ENCODE measurements at places on chromosomes 2 and 18.

- DNase-seq = no peak
These were observed 30.2 kb downstream of the CD8B2 start for GRCh38 chr2:106517329-106517728.

DNA sequence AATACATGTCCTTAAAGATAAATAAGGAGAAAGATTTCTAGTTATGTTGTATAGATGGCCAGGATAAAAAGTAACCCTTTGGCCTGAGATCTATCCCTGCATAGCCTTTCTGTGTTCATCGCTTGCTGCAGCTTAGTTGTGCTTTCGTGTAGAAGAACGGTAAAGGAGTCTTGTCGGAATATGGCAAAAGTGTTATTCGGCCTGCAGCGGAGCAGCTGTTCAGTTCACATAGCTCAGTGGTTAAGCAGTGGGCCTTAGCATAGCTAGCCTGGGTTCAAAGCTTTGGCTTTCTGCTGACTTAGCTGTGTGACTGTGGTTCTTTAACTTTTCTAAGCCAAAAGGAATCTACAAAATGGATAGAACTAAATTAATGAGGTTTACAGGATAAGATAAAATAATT lies 55.4 kb downstream of the MALT1 start:
- no peak for DNase-seq

- no peak for DNase-seq
These were observed 68.6 kb upstream of the SPOPL start for GRCh38 chr2:138432971-138433370.

DNA sequence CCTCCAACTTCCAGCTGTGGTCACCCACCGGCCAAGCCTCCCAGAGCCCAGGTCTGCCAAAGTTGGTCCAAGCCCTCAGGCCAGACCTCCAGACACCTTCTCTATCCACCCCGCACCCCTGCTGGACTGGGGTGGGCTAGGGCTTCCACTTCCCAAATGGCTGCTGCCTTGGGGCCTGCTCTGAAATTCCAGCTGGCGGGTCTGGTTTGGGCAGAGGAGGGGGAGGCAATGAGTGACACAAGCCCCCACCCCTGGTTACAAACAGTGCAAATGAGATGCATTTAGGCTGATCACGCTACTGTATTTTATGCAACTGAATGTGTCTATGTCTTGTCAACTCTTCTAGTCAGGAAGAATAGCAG lies 14.6 kb downstream of the POU3F3 start:
- DNase-seq = no peak

DNA sequence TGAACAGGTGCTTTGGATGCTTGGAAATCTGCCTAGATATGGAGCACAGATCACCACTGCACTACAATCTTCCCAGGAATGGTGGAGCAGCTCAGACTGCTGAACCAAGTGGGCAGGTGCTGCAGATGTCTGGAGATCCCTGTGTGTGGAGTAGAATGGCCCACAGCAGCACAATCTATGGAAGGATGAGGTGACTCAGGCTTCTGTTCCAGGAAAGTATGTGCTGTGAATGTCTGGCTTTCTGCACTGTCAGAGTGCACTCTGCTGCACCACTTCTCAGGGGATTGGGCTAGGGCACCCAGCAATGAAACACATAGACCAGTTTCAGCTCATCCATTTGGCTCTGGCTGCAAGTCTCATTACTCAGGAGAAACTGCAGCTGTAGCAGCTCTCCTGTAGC lies 865.4 kb upstream of the NXPH2 start:
- no peak for DNase-seq

DNA sequence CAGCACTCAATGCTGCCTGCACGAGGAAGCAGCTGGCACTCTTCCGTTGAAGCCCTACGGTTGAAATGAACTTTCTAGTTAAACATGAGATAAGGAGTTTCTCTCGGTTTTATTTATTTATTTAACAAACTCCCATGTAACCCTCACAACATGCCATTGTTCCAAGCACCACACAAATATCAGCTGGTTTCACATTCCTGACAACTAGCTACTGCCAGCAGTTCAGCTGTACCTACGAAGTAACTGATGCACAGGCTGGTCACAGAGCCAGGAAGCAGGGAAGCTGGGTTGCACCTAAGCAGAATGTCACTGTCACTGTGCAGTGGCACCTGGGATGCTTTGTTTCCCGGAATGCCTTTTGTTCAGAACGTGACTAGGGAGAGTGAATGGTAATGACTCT lies 18.1 kb downstream of the TIMM21 start:
- DNase-seq = no peak

DNA sequence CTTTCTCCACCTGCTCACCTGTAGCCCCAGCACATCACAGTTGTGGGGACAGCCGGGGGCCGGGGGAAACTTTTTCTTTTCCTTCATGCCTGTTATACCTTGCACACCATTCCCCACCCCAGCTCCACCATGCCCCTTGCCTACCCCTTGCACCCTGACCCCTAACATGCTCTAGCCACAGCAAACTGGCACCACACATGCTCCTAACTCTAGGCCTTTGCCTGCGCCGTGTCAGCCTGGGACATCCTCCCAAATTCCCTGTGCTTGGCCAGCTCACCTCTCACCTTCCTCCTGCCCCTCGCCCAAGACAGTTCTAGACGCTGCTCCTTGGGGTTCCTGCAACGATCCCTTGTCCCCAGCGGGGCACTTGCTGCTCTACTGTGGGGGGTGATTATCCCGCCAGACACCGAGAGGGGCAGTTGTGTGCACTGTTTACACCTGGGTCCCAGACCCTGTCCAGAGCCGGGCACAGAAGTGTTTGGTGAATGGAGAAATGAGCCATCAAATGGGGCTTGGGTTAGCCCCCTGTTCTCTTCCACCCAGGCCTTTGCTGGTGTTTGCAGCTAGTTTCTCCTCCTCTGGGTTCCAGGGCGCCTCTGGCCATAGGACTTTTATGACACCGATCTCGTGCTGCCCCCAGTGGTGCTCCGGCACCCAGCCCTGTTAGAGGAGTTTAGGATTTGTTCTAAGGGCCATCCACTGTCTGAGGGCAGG lies 129.8 kb downstream of the CTIF start:
- DNase-seq = no peak

DNA sequence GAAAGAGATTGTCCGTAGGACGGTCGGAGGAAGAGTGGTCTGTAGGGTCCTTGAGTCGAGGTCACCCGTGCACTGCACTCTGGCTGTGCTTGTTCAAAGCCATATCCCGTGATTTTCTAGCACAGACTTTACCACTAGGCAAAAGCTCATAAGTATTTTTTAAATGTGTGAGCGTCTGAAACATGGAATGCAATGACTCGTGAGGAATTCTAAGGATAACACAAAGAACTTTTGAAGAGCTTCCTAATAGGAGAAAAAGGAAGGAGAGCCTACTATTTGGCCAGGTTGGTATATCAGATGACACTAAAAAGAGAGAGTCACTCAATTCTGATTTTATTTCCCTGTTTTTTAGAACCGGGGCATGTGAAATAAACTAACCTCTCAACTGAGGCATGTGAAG lies 68.3 kb downstream of the CD28 start:
- DNase-seq = no peak

GRCh38 chr2:227765788-227766372 lies 20.2 kb downstream of the SCYGR8 start:
- no peak for DNase-seq

GRCh38 chr2:65309699-65310098 lies 82.1 kb downstream of the ACTR2 start:
- DNase-seq = no peak

GRCh38 chr2:46381263-46381849 lies 84.1 kb downstream of the EPAS1 start:
- DNase-seq = peak; percentile 14

DNA sequence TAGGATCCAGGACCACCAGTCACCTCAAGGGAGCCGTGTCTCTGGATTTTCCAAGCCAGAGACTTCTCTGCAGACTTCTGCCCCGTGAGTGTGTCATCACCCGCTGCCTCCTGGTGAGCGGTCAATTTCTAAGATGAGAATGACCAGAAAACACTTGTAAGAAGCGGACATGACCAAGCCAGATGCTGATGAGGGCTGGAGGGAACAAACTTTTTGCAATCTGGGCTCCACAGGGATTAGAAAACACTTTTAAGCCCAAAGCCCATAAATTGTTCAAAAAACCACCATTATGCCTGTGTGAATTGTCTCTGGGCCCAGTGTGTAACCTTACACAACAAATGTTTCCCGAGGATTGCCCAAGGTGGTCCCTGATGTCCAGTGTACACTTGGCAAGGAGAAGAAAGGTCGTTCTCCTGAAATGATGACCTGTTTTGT lies 5.3 kb upstream of the NPPC start:
- no peak for DNase-seq

DNA sequence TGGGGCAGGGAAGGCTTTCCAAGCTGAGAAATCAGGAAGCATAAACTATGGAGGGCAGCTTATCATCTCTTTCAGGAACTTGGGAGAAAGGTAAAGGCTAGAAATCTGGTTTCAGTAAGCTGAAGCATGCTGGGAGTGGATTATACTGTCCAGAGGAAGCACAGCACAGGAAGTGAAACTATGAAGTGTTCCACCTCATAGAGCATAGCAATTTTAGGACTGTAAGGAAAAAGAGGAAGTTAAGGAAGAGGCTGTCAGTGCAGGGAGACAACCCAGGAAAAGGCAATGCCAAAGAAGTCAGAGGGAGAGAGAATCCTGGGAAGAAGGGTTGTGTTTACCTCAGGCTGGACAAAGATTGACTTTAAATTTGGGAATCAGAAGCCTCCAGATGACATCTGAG lies 51.9 kb downstream of the EFEMP1 start:
- DNase-seq = no peak

DNA sequence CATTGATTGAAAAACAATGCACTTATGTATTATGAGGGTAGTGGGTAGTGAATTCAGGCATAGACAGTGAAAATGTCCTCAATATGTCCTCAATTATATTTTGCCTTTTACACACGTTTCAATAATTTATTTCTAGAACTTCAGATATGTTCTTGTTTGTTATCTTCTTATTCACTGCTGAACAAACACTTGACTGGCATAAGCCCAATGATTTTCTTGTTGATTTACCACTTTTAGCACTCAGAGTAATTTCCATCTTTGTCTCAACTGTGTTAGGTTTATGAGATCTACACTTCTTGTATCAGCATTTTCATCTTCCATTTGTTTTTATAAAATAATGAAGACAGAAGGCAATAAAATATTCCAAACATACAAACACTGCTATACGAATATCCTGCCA lies 61.8 kb upstream of the DCC start:
- DNase-seq = no peak

GRCh38 chr2:45469314-45470099 lies 141.6 kb downstream of the SRBD1 start:
- DNase-seq = no peak

- no peak for DNase-seq
These were observed 18.6 kb downstream of the PTCD3 start for GRCh38 chr2:86124683-86125082.

GRCh38 chr2:214069254-214069653 lies 341.6 kb upstream of the VWC2L start:
- no peak for DNase-seq

DNA sequence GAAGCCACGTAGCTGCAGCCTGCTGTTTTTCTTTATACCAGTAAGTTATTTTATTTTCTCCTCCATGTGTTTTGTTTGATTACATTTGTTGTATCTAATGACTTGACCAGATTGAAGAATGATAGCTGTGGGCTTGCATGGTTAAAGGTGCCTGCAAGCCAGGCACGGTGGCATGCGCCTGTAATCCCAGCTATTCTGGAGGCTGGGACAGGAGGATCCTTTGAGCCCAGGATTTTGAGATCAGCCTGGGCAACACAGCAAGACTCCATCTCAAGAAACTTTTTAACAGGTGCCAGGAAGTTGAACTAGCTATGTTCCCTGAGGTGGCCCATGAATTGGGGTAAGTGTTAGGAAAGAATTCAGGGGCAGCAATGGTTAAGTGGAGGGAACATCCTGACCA lies 179.4 kb downstream of the IRS1 start:
- DNase-seq = no peak

DNA sequence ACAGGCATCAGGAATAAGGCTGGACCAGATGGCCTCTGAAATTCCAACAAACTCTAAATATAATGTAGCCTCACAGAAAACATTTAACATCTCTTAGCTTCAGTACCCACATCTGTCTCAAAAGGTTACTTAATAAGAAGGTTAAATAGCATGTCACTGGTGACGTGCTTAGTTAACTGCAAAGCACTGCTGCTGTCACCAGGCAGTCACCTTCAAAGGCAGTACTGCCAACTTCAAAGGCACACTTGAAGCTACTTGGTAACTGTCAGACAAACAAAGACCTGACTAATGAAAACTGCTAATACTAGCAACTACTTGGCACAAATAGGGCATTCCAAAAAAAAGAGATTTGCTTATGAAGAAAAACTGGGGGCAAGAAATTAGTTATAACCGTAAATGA lies 36.2 kb downstream of the EPG5 start:
- no peak for DNase-seq

GRCh38 chr2:65658881-65659280 lies 226.5 kb upstream of the SPRED2 start:
- DNase-seq = no peak

DNA sequence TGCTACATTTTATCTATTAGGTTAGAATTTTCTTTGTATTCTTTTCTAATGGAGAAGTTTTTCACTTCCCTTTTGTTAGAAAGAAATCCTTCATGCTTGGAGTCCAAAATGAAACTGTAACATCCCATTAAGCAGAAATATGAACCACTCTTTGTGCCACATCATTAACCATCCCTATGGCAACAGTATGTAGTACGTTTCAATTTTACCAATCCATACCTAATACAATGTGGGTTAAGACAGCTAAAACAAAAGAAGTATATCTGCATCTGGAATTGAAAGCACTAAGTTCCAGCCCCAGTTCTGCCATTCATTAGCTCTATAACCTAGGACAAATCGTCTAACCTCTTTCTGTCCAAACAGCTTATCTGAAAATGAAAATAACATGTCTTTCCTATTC lies 409.2 kb upstream of the SPHKAP start:
- no peak for DNase-seq

DNA sequence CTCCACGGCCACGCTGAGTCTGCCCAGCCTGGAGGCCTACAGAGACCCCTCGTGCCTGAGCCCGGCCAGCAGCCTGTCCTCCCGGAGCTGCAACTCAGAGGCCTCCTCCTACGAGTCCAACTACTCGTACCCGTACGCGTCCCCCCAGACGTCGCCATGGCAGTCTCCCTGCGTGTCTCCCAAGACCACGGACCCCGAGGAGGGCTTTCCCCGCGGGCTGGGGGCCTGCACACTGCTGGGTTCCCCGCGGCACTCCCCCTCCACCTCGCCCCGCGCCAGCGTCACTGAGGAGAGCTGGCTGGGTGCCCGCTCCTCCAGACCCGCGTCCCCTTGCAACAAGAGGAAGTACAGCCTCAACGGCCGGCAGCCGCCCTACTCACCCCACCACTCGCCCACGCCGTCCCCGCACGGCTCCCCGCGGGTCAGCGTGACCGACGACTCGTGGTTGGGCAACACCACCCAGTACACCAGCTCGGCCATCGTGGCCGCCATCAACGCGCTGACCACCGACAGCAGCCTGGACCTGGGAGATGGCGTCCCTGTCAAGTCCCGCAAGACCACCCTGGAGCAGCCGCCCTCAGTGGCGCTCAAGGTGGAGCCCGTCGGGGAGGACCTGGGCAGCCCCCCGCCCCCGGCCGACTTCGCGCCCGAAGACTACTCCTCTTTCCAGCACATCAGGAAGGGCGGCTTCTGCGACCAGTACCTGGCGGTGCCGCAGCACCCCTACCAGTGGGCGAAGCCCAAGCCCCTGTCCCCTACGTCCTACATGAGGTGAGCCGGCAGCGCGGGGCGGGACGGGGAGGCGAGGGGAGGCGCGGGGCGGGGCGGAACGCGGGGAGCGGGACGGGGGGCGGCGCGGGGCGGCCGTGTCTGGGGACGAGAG lies 15.2 kb downstream of the NFATC1 start:
- no peak for DNase-seq

GRCh38 chr18:52009958-52010357 lies 330.0 kb upstream of the DCC start:
- DNase-seq = no peak

GRCh38 chr18:48872234-48873145 lies 78.3 kb downstream of the SMAD7 start:
- DNase-seq = no peak

Measured in activated CD8-positive, alpha-beta T cell treated with anti-CD3 and anti-CD28 coated beads, Interleukin-2, amount 10 ng/mL, durations not matched to agents 7 days and 5 days (primary cell).